ENCODE measurements at places on chromosomes 7 and 10. TPM values are rescaled to one million over a fixed set of nuclear protein-coding genes. Genes with fewer than 3 reads are reported as not detected.

DNA sequence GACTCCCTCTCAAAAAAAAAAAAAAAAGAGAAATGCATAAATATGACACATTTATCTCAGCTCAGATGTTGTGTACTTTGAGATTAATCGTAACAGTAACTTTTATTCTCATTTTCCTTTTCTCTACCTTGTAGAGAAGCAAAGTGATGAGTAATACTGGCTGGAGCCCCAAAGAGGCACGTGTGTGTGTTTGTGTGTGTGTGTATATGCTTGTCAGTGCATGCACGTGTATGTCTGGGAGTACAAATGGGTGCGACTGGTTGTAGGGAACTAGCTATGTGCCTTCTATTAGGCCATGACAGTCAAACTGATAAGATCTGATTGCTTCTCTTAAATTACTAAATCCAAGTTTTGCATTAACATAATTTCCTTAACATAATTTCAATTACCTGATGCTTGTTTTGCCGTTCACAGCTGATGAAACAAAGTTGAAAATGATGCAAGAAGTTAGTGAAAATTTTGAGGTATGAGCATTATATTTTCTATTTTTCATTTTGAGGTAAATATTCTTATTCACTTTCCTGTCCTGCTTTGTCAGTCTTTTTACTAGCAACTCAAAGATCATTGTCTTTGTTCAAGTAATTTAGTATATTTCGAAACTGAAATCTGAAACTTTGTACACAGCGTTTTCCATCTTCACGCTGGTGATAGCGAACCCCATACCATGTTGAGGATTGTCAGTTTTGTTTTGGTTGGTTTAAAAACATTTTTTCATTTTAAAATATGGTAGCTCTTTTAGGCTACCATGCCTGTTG, 3.4 kb downstream of the TRRAP start:
- DNase-seq, result peak; percentile 28

DNA sequence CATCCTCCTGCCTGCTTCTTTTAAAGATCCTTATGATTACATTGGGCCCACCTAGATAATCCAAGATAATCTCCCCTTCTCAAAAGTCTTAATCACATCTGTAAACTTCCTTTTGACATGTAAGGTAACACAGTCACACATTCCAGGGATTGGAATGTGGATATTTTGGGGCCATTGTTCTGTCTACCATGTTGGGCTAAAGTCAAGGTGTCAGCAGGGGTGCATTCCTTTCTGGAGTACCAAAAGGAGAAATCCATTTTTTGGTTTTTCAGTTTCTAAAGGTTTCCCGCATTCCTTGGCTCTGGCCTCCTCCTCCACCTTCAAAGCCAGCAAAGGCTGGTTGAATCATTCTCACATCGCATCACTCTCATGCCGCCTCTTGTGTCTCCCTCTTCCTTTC, 197.6 kb upstream of the NFE2L3 start:
- DNase-seq, result no peak

DNA sequence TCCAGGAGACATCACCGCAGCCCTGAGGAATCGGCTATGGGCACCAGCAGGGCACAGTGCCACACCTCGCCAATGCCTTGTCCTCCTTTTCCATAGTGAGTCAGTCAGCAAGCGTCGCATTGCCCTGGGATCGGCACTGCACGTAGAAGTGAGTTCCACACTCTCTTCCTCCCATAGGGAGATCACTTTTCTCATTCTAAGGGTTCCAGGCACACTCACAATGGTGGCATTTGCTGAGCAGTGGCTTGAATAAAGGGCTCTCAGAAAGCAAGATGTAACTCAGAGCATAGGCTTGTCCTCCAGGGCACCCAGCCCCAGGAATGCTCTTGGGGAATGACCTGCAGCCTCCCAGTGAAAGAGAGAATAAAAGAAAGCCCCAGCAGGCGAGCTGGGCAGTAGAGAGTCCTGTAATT, 1.1 kb upstream of the VIM start:
- DNase-seq, result no peak

- DNase-seq, result no peak
Measured at GRCh38 chr10:14380746-14381145, 50.0 kb upstream of the FRMD4A start.

DNA sequence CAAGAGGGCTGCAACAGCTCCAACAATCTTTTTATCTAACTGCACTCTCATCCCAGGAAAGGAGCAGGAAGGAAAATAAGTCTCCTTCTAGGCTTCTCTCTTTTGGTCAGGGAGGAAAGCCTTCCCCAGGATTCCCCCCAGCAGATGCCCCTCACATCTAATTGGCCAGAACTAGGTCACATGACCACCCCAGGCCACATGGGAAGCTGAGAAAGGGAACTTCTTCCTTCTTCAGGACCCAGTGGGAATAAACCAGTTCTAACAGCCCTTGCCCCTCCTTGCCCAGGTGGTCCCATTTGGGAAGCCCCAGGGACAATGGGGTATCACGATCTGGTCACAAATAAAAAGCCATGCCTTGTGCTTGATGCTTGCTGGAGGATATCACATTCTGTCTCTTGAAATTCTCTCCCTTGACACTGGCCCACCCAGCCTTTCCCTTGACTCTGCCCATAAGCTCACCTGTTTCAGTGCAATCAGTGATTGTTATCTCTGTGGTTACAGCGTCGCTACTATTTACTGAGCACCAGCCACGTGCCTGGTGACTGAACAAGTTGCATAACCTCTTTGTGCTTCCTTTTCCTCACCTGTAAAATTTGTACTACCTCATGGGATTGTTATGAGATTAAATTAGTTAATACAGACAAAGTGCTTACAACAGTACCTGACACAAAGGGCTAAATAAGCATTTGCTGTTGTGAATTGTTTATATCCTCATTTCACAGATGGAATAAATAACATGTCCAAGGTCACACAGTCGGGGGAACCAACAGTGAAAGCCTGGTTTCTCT, 9.0 kb upstream of the TACR2 start:
- DNase-seq, result peak; percentile 34

GRCh38 chr10:33174674-33175434, 159.6 kb downstream of the NRP1 start:
- no peak for DNase-seq

Gene FGFR2
- total RNA-seq, result 0.10 TPM

Gene GPRIN2
- not detected for total RNA-seq

Gene ABCB4
- not detected for total RNA-seq

Gene INMT
- total RNA-seq, result 0.40 TPM

Gene VAX1
- total RNA-seq, result not detected

Data from activated CD4-positive, alpha-beta memory T cell treated with anti-CD3 and anti-CD28 coated beads, Interleukin-2, amount 10 ng/mL, durations not matched to agents 7 days and 5 days (primary cell).